Stimulated activated CD4-positive, alpha-beta T cell treated with anti-CD3 and anti-CD28 coated beads, Interleukin-1b, Interleukin-23, amount 100 ng/mL, for 1 hour (primary cell): ENCODE measurements at places on chromosomes 2 and 18.

DNA sequence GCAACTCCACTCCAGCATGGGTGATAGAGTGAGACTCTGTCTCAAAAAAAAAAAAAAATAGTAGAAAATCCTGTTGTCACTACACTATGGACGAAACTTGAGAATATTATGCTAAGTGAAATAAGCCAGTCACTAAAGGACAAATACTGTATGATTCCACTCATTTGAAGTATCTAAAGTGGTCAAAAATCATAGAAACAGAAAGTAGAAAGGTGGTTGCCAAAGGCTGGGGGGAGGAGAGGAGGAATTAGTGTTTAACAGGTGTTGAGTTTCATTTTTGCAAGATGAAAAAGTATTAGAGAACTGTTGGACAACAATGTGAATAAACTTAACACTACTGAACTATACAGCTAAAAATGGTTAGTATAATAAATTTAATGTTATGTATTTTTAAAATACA, 18.8 kb upstream of the RMP24 start:
- no peak for DNase-seq

GRCh38 chr18:46502444-46502843, 154.6 kb downstream of the LOXHD1 start:
- DNase-seq, result no peak

DNA sequence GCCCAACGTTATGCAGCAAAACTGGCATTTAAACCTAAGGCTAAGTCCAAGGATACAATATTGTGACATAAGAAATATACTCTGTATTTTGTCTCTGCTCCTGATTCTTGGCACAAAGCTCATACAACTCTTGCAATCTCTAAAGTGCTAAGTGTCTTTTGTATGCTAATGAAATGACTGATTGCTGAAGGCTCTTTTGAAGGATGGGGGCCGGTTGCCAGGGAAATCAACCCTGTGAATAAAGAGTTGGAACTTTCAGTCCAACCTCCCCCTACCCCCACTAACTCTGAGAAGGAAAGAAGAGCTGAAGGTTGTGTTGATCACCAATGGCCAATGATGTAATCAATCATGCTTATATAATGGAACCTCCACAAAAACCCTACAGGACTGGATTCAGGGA, 40.3 kb downstream of the SESTD1 start:
- no peak for DNase-seq

GRCh38 chr2:218292048-218293014, at the start of gene TMBIM1:
TSS of gene TMBIM1 (minus strand) at chr2:218292503. CDS start at chr2:218282141, 10,362 bp downstream.
- peak; percentile 72 for DNase-seq

GRCh38 chr2:172282944-172283343, 144.4 kb upstream of the ITGA6 start:
- DNase-seq, result no peak

DNA sequence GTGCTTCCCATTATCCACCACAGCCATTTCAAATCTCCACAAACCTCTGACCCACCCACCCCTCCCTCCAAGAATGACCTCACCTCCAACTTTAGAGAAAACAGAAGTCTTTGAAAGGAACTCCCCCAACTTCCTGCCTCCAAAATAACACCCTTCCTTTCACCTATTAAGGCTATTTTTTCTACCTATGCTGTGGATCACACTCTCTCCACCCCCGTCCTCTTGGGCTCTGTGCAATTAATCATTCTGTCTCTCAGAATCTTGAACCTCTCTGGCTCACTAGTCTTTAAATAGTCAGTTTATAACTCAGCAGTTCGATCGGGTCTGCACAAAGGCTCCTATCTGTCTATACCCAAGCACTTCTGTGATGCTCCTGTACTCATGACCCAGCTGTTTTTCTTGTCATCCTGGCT, 37.3 kb upstream of the XPO1 start:
- no peak for DNase-seq

DNA sequence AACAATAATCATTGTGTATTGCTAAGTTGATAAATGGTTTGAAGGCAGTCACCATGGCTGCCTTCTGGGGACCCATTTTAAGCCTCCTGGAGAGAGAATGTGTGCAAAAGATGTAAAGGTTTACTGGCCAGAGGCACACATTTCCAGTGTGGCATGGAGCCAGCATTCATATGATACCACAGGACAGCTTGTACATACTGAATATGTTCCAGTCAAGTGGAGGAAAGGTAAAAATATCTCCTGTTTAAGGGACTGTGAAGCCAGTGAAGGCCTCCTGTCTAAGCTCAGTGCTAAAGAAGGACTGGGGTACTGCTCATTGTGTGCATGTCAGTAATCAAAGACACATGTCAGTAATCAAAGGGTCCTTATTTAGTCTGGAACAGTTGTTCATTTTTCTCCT, 119.2 kb downstream of the BABAM2 start:
- DNase-seq, result no peak

GRCh38 chr2:41199334-41199733, 747.4 kb upstream of the SLC8A1 start:
- no peak for DNase-seq

- no peak for DNase-seq
These were observed 96.2 kb downstream of the NCK2 start for GRCh38 chr2:105840933-105841332.

DNA sequence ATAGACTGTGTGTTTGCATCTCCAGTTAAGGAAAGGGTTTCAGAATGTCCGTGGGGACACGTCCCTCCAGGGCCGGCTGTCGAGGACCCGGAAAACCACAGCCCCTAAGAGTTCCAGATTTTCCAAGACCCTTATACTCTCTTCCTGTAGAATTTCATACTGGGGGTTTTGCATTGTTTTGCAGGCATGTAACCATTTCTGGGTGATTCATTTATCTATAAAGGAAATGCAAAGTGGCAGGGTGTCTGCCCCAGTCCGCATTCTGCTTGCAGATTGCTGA, 8.5 kb downstream of the SP9 start:
- DNase-seq, result no peak

DNA sequence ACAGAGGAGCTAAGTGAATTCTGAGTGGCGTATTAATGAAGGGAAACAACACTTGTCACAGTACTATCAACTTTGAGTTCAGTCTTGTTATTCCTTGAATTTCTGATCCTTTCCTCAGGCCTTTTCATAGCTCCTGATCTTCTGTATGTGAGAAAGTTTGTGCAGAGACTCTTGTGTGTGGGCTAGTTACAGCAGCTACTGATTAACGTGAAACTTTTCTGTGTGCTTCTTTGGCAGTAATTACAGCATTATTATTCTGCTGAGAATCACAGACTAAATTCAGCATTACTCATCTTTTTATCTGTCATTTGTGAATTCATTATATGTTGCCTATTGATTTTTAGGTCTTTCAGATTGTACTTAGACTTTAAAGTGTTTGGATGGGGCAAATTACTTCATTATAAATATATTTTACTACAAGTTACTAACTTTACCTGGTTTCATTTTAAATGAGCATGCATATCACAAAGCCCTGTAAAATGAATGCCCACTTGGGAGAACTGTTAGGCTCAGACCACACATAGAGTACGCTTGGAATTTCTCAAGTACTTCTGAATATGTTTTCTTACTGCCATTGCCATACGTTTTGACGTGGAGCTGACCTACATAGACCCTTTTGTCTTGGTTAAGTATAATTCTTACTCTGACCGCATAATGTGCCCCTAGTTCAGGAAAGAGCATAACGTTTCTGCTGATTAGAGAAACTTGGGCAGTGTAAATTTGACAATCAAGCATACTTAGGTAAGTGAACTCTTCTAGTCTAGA, 36.2 kb downstream of the CREB1 start:
- no peak for DNase-seq

- DNase-seq, result no peak
These were observed 32.7 kb upstream of the ZDBF2 start for GRCh38 chr2:206241736-206242135.

DNA sequence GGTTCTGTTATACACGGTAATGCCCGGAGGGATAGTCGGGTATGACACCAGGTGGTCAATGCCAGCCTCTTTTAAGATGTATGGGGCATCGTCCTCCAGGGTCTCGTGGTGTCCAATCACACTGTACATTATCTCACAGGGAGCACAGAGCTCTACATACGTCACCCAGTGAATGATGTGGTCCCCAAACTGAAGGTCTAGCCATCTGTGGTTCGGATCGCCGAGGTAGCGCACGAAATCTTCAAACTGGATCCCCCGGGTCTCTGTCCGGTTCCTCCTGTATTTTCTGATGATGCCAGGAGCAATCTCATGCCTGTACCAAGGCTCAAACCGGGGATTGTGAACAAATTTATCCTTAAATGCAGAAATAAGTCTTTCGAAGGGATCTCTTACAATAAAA, 24.1 kb downstream of the CHST10 start:
- no peak for DNase-seq

DNA sequence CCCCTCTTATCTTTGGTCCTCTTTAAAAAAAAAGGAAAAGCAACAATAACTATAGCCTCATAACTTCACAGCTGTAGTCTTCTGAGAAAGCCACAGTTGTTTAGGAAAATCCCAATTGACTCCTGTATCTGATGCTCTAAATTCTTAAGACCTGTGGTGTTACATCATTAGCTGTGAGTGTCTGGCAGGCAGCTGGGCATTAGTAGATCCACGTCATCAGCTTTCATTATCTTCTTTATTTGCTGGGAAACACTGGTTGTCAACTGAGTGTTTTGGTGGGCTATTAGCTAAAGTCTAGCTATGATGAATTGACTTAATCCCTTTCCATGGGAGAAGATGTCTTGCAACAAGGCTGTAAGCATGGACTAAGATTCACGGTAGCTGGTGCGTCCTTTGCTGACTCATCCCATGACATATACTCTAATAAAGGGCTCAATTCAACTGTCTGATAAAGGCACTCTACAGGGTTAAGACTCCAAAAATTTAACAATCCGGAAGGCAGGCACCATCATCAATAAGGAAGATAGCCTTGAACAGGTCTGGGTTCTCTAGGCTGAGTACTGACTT, 517.2 kb downstream of the PLCL1 start:
- DNase-seq, result no peak

DNA sequence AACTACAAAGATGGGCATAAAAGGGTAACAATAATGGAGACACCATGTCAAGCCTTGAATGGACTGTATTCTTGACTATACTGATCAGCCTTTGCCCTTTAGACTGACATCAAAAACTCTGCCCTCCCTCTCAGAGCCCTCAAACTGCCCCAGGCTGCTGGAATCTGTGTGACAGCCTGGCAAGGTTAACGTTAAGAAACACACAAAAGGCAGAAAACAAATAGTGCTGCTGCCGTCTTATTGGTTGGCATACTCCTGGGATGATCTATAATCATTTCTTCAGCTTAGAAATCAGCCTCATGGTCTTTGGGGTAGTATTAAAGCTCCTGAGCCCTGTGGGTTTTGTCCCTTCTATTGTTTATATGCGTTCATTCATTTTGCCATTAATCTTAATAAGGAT, 338.0 kb downstream of the DCC start:
- DNase-seq, result no peak

DNA sequence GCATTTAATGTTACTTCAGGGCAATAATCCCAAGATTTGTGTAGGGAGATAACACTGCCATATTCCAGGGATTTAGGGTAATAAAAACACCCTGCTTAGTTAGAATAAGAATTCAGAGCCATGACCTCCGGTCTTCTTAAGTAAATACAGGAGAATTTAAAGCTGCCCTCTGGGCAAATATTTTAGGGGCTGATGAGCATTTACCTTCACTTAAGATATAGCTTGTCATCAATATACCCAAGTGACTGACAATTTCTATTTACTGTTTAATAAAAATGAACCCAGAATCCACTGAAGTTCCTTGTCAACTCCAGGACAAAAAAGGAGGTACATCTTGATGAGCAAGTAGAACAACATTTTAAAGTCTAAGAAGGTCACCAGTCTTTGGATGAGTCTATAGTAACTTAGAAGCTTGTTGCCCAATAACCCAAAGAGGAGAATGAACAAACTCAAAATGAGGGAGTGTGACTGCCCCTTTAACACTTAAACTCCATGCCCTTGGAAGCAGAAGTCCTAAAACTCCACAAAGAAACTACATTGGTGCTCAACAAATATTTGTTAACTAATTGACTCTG, 24.3 kb upstream of the IKZF2 start:
- DNase-seq, result no peak

GRCh38 chr18:28176948-28177827, at the start of gene CDH2:
TSS of gene CDH2 (minus strand) at chr18:28177130. CDS start at chr18:28177022, 108 bp downstream.
- no peak for DNase-seq

- DNase-seq, result no peak
These were observed 123.8 kb downstream of the SPTBN1 start for GRCh38 chr2:54579682-54580620.

GRCh38 chr2:7725171-7725849, 808.1 kb downstream of the RNF144A start:
- no peak for DNase-seq

- no peak for DNase-seq
These were observed 138.9 kb upstream of the ERBB4 start for GRCh38 chr2:212677466-212677865.

- no peak for DNase-seq
These were observed 150.8 kb downstream of the PXDN start for GRCh38 chr2:1593371-1594122.

DNA sequence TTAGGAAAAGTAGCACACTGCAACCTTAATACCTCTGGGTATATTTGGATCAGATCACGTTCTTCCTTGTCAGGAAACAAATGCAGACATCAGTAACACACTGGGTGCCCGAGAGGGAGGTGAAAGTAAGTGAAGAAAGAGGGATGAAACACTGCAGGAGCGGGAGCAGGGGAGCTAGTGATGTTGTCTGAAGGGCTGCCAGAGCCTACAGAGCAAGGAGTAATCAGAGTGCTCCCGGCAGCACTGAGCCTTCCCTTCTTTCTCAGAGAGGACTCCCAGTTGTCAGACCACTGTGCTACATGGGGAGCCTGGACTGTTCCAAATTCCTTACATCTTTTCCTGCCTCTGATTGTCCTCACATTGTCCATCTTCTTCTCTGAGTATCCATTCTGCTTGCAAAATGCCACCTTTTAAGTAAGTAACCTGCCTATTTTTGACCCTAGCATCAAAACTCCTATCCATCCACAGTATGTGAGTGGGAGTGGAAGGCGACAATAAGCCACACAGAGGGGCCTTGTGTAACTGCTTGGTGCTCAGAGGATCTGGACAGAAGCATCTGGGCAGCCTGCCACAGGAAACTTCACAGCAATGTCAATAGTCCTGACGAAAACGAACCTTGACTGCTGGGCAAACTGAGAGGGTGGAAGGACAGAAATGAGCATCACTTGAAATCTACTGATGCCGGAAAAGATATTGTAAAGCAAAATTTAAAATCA, 10.8 kb upstream of the NAB1 start:
- DNase-seq, result no peak

GRCh38 chr2:109171444-109172334, 42.7 kb downstream of the SH3RF3 start:
- DNase-seq, result no peak
